ENCODE measurements at places on chromosomes 13 and 19. TPM values are rescaled to one million over a fixed set of nuclear protein-coding genes. Genes with fewer than 3 reads are reported as not detected.

The C5AR2 gene
- total RNA-seq: not detected

The TINCR gene
- total RNA-seq: 0.63 TPM

The ATP4A gene
- total RNA-seq: not detected

The SPACA6 gene
- total RNA-seq: 2.3 TPM

- no peak for DNase-seq
Measured at GRCh38 chr13:23919006-23919405, 21.7 kb upstream of the C1QTNF9B start.

DNA sequence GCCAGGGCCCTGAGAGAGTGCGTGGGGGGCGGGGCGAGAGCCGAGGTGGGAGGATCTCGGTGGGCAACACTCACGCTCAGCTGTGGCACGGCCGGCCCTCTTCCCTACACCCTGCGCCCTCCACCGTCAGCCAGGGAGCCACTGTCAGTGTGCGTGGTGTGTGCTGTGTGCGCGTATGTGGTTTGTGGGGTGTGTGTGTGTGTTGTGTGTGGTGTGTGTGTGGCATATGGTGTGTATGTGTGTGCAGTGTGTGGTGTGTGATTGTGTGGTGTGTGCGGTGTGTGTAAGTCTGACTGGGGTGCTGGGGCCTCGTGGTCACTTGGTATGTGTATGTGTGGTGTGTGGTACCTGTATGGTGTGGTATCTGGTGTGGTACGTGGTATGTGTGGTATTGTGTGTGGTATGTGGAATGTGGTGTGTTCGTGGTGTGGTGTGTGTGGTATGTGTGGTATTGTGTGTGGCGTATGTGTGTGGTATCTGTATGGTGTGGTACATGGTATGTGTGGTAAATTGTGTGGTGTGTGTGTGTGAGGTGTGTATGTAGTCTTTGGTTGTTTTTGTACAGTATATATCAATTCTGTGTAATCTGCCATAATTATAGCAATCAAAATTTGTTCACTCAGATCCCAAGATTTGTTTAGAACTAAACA lies 5.1 kb downstream of the GRK1 start:
- DNase-seq: no peak

DNA sequence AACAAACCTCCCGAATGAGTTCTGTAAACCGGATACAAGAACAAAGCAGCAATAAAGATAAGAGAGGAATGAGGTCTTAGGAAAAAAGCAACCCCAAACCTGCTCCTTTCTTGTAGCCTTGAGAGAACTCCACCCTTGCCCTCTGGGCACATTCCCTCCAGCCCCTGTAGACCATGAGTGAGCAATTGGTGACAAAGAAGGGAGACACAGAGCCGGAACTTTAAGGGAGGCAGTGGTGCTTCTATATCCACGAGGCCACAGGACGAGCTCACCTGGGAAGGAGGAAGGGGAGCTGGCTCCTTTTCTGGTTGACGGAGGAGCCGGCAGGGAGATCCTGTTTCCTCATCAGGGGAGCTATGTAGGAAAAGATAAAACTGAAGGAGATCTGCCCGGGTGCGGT lies 13.0 kb downstream of the BRME1 start:
- DNase-seq: no peak

GRCh38 chr19:35797663-35798062 lies 15.0 kb downstream of the PRODH2 start:
- DNase-seq: no peak

DNA sequence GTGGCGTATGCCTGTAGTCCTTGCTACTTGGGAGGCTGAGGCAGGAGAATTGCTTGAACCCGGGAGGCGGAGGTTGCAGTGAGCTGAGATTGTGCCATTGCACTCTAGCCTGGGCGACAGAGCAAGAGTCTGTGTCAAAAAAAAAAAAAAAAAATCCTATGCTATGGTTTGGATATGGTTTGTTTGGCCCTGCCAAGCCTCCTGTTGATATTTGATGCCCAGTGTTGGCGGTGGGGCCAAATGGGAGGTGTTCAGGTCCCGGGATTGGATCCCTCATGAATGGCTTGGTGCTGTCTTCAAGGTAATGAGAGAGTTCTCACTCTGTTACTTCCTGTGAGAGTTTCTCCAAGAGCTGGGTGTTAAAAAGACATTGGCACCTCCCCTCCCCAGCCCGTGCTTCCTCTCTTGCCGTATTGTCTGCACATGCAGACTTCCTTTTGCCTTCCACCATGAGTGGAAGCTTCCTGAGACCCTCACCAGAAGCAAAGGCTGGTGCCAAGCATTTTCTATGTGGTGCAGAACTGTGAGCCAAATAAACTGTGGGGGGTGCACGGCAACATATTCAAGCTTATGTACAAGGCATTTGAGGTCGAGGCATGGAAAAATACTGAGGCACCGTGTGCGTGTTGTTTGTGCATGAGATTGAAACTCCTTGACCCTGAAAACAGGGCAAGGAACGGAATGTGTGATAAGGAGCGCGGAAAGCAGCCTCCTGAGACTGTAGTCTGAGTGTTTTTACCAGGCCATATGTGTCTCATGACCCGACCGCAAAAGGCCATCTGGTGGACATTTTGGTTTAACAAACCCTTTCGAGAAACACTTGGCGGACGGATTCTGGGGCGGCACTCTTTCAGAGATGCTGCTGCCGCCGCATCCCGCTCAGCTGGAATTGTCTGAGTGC lies 7.3 kb downstream of the SIGLEC9 start:
- no peak for DNase-seq

- DNase-seq: no peak
Measured at GRCh38 chr19:11018179-11018578, 57.3 kb downstream of the SMARCA4 start.

GRCh38 chr13:51325837-51326236 lies 13.7 kb upstream of the SERPINE3 start:
- DNase-seq: no peak

DNA sequence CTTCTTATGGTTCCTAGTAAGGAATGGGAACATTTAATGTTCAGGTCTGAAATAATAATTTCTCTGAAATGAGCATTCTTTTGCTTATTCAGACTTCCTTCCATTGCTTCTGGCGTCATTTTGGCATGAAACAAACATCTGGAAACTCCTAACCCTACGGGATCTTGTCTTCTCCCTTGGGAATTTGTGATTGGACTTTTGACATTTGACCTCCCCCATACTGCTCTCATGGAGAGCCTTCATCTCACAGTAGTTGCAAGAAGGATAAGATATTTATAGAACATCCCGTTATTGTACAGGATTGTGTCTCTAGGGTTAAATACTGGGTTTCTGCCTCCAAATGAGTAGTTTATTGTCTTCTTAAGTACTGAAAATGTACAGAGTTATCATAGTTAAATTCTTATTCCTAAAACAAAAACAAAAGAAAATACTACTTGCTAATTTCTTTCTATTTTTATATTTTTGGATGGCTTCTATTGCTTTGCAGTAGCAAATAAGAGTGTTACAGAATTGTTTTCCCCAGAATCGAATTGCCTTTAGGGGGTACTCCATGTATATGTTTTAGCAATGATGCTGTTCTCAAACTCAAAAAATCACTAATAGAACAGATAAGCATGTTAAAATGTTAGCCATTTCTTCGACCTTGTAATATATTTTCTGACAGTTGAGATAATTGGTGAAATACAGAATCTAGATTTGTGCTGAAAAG lies 366.8 kb downstream of the DLEU7 start:
- DNase-seq: no peak

DNA sequence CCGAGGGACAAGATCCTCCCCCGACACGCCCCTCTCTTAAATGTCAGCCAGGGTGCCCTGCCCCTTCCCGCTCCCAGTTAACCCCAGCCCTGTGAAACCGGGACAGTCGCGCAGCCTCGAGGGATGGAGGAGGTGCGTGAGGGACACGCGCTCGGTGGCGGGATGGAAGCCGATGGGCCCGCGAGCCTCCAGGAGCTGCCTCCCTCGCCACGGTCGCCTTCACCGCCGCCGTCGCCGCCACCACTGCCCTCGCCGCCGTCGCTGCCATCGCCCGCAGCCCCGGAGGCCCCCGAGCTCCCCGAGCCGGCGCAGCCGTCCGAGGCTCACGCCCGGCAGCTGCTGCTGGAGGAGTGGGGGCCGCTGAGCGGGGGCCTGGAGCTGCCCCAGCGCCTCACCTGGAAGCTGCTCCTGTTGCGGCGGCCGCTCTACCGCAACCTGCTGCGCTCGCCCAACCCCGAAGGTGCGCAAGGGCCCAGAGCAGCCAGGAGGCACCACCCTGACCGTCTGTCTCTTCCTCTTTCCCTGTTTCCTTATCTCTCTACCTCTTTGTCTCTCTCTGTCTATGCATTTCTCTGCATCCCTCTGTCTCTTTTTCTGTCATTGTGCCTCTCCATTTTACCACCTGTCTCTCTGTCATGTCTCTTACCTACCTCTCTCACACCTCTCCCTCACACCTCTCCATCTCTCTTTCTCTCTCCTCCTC lies at the start of gene NCCRP1:
Gene NCCRP1, plus strand, starts transcription at position 105 of the 703 bp plus-strand sequence. Its CDS starts 19 bp downstream, at position 124.
- DNase-seq: no peak

DNA sequence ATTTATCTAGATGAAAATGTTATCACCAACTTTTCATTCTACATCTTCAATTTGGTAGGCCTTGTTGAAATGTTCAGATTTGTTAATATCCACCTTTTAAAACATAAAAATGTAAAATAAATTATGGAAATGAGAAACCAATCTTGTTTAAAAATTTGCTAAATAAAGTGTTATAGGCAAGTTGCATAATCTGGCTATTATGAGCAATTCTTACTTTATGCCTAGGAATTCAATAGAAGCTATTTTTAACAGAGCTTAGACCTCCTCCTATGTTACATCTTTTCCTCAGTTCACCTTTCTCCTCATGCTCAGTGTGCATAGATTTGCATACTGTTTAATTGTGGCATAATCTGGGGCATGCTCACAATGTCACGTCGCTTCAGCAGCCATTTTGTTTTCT lies 87.9 kb upstream of the POSTN start:
- no peak for DNase-seq

GRCh38 chr13:42720113-42720857 lies 61.1 kb upstream of the FAM216B start:
- DNase-seq: no peak

DNA sequence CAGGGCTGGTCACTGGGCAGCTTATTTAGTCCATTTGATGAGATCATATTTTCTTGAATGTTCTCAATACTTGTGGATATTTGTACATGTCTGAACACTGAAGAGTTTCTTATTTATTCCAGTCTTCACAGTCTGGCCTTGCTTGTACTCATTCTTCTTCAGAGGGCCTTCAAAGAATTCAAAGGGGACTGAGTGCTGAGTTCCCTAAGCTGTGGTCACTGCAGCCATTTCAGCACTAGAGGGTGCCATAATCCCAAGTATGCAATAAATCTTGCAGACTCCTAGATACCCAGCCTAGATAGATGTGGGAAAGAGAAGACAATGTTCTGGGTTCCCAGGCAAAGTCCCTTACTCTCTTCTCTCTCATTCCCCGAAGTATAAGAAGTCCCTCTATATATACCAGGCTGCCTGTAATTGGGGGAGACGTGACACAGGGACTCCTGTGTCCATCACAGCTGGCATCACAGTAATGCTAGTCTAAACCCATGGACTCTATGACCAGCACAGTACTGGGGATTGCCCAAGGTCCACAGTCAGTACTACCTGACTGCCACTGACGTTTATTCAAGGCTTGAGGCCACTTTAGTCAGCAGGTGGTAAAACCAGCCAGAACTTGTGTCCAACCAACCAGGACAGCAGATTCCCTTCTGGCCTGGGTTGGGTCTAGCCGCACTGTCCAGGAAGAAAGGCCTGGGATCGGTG lies 8.9 kb upstream of the VN1R1 start:
- no peak for DNase-seq

GRCh38 chr19:42185277-42185676 lies 32.2 kb downstream of the DEDD2 start:
- DNase-seq: no peak

DNA sequence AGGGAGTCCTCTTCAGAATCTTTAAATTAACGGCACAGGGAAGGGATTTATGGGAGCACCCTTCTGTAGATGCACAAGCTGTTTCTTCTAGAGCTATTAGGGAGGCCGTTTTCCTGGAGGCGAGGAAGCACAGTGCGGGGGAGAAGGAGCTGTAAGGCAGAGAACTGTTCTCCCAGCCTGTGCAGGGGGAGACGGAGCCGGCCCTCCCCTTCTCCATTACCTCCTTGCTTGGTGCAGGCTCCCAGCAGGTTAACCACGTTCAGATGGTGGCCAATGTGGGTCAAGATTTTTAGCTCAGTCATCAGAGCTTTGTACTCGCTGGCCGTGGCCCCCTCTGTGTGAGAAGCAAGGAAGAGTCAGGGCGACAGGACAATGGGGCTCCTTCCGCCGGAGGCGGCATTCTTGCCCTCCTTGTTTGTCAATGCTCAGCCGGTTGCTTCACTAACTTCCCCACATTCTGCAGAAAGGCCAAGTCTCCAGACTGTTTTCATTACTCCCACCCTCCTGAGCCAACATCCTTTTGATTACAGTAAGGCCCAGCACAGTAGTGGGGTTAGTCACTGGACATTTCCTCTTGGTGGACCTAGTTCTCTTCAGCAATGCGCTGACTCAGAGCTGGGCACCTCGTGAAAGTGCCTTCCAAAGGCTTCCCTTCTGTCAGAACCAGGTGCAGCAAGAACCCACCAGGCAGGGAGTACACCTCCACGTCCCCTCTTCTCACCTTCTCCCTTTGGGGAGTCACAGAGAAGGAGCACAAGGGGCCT lies 165.4 kb downstream of the FLT1 start:
- no peak for DNase-seq

GRCh38 chr19:7272856-7273578 lies 21.2 kb downstream of the INSR start:
- DNase-seq: no peak

- no peak for DNase-seq
Measured at GRCh38 chr19:5205381-5205780, 135.2 kb downstream of the PTPRS start.

DNA sequence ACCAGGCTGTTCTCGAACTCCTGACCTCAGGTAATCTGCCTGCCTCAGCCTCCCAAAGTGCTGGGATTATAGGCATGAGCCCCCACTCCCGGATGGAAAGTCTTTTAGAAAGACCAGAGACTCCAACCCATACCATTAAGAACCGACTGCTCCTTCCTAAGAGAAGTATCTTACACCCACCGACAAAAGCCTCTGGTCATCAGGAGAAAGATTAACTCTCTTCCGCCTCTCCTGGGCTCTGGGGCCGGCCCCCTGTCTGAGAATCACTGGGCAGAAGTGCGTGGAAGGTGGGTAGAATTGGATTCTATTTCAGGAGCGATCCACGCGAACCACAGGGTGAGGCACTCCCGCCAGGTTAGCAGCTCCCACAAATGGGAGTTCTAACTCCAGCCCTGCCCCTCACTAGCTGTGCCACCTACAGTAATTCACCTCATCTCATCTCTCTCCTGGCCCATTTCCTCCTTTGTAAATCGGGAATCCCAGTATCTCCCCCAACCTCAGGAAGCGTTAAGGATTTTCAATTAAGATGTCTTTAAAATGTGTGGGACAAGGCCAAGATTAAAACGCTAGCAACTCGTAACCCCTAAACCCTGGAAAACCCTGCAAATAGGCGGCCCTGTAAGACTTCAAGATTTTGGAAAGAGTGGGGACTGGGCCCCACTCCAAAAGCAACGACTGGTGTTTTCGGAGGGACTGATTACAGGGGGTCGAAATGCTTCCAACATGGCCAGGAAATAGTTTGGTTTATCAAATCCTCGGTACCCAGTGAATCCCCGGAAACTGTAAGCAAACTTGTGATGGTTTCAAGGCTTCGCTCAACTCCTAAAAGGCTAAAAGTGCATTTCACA lies 1.3 kb downstream of the HNRNPL start:
- DNase-seq: no peak

GRCh38 chr19:45643024-45643926 lies 4.1 kb upstream of the EML2 start:
- DNase-seq: peak; percentile 95

- DNase-seq: no peak
Measured at GRCh38 chr19:35194012-35194984, 34.2 kb downstream of the FAM187B start.

- DNase-seq: no peak
Measured at GRCh38 chr19:38867171-38867780, 10.8 kb downstream of the RINL start.
